Nucleus accumbens (tissue), 56 donors: ENCODE measurements at places on chromosomes 4 and X.

DNA sequence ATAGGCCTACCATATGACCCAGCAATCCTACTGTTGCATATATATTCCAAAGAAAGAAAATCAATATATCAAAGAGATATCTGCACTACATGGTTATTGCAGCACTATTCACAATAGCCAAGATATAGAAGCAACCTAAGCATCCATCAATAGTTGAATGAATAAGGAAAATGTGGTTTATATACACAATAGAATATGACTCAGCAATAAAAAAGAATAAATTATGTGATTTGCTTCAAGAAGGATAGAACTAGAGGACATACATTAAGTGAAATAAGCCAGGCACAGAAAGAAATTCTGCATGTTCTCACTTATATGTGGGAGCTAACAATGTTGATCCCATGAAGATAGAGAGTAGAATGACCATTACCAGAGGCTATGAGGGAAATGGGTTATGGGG is 13.1 kb upstream of the FHIP1A start:
- no peak for DNase-seq

- no peak for DNase-seq
Measured at GRCh38 chrX:136030303-136031191, 45.3 kb downstream of the SLC9A6 start.

GRCh38 chrX:24902806-24903205 is 113.0 kb downstream of the ARX start:
- DNase-seq, result no peak

GRCh38 chr4:128635141-128635954 is 174.2 kb upstream of the JADE1 start:
- DNase-seq, result peak; percentile 16

- DNase-seq, result no peak
Measured at GRCh38 chr4:127212701-127213100, 420.1 kb upstream of the INTU start.

DNA sequence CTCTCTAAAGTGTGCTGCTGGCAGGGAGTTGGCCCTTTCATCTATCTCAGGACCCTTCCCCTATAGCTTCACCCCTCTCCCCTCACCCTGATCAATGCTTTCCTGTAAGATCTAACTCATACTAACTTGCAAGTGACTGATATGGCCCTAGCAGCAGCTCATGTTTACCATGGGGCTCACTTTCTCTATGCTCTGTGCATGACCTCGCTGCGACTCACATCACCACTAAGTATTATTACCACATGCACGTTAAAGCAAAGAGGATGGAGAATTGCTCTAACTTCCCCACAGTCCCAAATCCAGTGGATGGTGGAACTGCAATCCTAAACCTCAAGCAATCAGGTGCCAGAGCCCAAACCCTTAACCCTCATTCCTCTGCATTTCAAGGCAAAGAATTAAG is 626.6 kb downstream of the MID1IP1 start:
- DNase-seq, result no peak

- no peak for DNase-seq
Measured at GRCh38 chr4:17128268-17128667, 229.8 kb upstream of the LDB2 start.

DNA sequence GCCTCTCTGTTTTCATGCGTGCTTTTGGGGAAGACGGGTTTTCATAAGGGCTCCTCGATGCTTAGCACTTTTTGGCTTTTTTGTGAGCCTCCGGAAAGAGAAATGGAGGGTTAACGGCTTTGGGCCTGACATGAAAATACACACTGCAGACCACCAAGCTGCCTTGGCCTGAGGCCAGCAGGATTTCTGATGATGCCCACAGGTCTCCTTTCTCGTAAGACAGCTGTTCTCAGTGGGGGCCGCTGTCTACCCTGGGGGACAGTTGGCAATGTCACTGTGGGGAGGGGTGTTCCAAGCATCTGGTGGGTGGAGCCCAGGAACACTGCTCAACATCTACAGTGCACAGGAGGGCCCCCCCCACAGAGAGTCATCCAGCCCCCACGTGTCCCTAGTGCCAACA is 29.4 kb upstream of the CLDN34 start:
- no peak for DNase-seq

DNA sequence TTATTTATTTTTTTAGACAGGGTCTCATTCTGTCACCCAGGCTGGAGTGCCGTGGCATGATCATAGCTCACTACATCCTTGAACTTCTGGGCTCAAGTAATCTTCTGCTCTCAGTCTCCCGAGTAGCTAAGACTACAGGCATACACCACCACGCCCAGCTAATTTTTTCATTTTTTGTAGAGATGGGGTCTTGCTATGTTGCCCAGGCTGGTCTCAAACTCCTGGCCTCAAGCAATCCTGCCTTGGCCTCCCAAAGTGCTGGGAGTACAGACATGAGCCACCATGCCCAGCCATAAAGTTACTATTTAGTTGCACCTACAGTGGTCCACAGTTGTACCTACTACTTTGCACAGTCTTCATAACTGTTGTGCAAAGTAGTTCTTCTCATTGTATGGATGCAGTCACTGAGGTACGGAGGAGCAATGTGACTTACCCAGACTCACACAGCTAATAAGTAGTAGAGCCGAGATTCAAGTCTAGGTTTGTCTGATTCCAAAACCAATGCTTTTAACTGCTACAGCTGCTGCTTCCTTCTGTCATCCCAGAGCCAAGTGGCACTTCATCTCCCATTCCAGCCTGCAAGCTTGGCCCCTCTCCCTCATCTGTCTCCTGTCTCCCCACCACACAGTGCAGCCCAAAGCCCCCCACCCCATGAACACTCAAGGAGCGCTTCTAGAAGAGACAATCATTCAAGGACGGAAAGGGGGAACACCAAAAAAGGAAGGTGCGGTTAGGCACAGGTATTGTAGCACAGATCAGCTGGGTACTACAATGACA is 24.0 kb upstream of the IQSEC2 start:
- no peak for DNase-seq
